Fibroblast of the aortic adventitia (primary cell): ENCODE measurements at places on chromosomes 7 and 10.
A peak's percentile ranks its signal among the peaks of the same experiment; 100 is the strongest.

DNA sequence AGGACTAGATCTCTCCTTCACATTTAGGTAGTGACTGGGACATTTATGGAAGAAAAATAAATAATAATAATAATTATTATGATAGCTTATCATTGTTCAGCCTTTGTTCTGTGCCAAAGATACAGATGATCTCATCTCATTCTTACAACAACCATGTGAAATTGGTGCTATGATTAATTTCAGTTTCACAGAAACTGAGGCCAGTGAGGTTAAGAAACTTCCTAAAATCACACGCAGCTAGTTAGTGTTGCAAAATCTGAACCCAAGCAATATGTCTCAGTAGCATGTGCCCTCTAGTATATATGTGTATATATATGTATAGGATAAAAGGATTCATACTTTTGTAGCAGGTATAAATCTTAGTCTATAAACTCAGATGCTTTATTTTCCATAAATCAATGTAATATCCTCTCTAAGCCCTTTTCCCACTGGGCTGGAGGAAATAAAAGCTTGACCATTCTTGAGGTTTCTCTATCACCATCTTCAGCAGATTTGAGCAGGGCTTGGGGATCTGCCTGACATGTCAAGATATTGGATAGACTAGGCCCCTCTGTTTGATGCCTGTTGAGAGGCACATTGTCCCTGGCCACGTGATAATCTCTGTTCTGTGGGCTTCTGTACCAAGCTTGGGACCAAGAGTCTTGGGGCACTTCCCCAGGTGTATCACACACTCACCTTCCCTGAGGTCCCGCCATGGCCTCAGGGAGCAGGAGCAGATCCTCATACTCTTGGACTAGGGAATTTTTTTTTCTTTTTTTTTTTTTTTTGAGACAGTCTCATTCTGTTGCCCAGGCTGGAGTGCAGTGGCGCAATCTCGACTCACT, 172.6 kb upstream of the NRP1 start:
- DNase-seq = peak; percentile 70

DNA sequence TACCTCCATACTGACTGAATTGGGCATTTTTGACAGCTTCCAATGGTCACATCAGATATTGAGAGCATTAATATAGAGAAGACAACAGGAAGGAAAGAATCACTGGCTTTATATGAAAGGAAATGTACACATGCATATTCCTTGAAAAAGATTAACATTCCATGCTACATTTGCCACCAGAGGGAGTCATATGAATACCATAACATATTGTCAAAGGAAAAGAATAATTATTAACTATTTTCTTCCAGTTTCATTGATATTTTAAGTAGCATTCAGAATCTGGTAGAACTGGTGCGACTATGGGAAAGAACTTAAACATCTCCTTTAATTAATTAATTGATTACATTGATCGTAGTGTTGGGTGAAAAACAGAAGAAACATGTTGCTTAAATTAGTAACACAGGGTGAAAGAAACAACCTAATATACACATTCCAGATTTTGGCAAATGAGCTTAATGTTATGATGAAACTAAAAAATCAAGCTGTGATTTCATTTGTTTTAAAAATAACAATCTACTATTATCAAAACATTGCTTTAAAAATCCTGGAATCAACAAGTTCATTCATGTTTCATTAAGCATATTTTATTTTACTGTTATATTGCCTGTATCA, 71.5 kb downstream of the GPR85 start:
- DNase-seq = peak; percentile 71

DNA sequence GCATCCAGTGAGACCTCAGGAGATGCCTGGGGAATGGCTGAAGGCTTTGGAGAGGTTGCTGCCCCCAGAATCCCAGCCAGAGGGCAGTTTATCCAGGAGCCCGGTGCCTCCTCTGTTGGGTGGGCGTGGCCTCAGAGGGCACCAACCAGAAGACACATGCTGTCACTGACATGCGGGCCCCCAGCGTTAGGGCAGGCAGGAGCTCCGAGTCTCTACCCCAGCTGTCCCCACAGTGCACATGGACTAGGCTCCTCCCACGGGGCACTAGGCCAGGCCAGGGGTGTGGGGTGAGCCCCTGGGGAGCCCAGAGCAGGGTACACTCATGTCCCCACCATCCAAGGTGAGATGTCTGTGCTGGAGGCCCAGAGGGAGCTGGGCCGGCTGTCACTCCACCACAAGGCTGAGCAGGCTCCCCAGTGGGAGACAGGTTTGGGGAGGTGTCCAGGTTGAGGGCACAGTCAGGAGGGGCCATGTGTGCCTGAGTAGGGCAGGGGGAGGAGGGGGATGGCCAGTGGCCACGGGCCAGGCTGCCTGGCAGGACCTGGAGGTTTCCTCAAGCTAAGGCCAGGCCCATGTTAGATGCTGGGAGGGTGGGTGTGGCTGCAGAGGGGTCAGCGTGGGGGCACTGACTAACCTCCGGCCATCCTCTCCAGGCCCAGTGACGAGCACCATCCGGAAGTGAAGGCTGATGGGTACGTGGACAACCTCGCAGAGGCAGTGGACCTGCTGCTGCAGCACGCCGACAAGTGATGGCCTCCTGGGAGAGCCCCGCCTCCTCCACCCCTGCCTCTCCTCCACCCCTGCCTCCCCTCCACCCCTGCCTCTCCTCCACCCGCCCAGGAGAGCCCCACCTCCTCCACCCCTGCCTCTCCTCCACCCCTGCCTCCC, 131.3 kb downstream of the FAM53B start:
- peak; percentile 65 for DNase-seq

GRCh38 chr7:155644971-155645509, 579 bp downstream of the RBM33 start:
- peak; percentile 23 for DNase-seq

- DNase-seq = no peak
Measured at GRCh38 chr7:121739465-121739864, 133.5 kb upstream of the PTPRZ1 start.

DNA sequence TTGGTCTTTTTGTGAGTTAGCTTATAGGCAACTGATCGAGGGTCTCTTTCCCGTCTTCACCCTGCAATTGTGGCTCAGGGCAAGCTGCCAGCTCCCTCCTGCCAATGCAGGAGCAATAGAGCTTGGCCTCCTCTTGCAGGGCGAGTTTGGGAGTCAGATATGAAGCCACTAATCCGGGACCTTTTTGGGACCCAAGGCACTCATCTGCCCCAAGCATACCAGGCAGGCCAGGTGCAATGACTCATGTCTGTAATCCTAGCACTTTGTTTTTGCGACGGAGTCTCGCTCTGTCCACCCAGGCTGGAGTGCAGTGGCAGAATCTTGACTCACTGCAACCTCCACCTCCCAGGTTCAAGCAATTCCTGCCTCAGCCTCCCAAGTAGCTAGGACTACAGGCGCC, 21.1 kb downstream of the LIMK1 start:
- DNase-seq = no peak

DNA sequence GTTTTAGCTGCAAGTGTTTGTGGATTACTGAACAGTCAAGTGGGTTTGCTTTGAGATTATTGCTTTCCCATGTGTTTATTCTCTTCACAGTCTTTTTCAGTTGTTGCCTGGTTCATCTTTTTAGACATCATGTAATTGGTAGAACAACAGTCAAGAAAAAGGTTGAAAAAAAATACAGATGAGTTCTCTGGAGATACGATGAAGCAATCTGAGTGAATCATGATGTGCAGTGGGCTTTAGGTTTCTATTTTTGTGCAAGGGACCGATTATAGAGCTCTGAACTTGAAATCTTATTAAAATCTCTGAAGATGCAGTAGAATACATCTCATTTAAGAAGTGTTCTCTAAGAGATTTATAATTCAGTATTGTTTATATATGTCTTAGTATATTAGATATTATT, 145.7 kb downstream of the SDK1 start:
- no peak for DNase-seq

DNA sequence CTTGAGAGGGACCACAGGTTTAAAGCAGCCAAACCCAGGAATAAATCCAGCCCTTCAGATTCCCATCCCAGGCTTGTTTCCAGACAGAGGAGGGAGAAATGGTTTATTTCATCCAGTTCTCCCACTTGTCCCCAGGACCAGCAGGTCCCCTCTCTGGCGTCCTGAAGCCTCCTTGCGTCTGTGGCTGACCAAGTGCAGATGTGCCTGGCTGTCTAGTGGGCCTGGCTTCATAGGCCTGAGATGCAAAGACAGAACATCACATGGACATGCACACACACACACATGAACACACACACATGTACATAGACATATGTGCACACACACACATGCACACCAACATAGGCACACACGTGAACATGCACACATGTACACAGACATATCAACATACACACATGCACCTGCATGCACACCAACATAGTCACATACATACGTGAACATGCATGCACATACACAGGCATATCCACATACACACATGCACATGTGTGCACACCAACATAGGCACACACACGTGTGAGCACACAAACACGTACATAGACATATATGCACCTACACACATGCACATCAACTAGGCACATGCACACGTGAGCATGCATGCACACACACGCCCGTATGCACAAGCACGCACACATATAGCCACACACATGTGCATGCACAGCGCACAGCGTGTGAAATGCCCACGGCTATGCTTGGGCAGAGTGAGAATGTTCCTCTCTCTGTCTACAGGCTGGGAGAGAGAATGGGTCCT, 10.7 kb downstream of the FOXL3 start:
- no peak for DNase-seq

DNA sequence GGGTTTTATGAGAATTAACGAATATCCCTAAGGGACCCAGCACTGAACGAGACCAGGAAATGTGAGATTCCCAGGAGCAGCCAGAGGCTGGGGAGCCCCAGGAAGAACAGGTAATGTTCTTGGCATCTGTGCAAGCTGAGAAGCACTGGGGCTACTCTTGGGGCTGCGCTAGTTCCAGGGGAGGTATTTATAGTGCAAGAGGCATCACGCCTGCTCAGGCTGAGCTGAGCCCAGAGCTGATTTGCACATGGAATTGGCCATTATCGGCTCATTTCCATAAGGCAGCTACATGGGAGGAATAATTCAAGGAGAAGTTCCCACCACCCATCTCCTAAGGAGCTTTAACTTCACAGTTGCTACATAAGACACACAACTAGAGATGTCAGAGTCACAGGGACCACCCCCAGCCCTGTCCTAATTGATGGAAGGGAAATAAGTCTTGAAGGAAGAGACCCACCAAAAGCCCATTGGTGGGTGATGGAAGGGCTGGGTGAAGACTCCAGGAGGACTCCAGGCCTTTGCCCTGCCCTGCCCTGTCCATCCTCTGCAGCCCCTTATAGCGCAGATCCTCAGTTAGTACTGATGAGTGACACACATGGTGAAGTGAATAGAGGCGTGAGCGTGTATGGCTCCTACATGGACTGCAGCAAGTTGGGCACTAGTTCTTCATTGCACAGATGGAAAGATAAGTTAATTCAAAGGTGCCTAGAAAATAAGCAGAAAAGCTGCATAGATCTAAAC, 178.9 kb downstream of the GRID1 start:
- no peak for DNase-seq

DNA sequence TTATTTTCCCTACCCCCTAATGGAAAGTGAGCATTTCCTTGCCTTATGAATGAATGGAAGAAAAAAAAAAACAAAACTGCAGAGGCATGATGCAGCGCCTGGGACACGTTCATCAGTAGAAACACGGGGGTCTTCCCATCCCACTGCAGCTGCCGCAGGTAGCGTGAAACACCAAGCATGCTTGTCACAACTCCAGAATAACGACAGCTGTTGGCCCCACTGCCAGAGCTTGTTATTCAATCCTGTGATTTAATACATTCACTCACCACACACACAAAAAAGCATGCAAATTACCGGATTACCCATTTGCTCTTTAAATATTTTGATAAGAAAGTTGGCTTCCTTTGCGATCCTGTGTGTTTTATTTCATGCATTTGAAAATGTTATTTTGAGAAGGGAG, 48.4 kb upstream of the GNA12 start:
- DNase-seq = no peak

GRCh38 chr10:21733710-21734109, 199.7 kb downstream of the MLLT10 start:
- DNase-seq = no peak

DNA sequence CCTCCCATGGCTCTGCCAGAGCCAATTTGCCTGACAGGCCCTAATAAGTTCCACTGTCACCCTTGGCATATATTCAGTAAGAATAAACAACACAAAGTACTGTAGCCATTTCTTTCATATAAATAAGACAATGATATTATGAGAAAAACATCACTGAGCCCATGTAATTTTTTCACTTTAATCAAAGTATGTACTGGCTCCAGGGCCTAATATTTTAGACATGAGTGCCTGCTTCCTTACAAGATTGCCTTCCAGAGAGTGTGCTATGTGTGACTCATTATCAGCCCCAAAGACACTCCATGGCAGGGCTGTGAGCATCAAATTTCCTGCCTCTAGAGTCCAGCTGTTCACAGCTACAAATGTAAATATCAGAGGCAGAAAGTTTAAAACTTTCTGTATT, 297.6 kb downstream of the LHFPL3 start:
- no peak for DNase-seq

DNA sequence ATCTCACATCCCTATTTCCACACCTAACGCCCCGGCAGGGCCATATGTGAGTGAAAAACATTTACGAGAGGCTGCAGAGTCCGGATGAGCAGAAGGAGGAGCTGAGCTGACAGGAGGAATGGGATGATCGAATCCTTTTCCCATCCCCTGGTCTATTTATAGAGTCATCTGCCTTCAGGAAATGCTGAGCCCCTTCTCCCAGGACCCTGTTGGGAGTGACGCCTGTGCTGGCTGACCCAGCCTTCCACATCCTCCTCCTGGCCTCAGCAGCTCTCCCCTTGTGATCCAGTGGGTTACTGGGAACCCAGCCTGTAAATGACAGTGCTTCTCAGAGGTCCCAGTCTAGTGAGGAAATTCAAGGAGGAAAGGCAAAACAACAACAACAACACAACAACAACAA, 16.6 kb downstream of the DENND2A start:
- no peak for DNase-seq

GRCh38 chr10:34006471-34006870, 672.0 kb upstream of the NRP1 start:
- no peak for DNase-seq

DNA sequence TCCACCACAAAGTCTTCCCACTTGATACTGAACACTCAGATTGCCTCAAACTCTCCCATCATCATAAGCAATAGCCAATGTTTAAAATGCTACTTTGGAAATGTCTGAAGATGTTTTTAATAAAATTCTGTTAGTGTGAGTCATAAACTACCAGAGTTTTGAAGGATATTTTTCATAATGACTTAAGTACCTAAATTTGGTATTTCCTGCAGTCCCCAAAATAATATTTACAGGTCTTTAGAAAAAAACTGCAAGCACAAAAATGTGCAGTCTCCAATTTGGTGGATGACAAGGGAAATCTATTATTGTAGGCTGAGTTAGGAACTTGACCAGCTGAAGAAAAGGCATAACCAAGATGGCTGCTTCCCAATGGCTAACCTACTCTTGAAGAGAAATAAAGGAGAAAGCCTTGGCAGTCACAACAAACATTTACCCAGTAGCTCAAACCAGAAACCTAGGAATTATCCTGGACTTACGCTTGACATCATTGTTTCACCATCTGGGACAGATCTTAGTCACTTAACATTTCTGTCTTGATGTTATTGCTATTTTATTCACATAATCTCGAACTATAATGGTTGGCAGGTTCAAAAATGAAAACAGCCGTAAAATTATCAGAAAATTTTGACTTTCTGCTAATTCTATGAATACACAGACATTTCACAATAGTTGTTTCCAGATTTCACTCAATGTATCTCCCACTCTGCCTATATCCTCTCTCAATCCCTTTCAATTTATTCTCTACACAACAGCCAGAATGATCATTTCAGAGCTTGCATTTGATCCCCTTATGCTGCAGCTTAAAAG, 111.2 kb upstream of the STEAP1B start:
- peak; percentile 58 for DNase-seq

- DNase-seq = no peak
Measured at GRCh38 chr7:32316839-32317238, 173.3 kb downstream of the LSM5 start.
